Suprapubic skin (tissue), 4 donors: ENCODE measurements at places on chromosomes 5 and 9.
A peak's percentile ranks its signal among the peaks of the same experiment; 100 is the strongest.

DNA sequence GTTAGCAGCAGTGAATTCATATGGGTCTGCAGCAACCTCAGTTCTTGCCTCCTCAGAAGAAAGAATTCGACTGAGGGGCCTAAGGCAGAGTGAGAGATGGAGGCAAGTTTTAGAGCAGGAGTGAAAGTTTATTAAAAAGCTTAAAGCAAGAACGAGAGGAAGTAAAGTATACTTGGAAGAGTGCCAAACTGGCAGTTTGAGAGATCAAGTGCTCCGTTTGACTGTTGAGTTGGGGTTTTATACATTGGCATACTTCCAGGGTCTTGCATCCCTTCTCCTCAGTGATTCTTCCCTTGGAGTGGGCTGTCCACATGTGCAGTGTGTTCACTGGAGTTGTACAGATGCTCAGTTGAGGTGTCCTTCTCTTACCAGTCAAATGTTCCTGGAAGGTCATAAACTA, 203.6 kb downstream of the SPATA31D1 start:
- no peak for DNase-seq

GRCh38 chr5:78473751-78474150, 113.3 kb downstream of the SCAMP1 start:
- no peak for DNase-seq

- no peak for DNase-seq
Observed at GRCh38 chr5:1164696-1165630, 36.4 kb upstream of the SLC6A19 start.

- no peak for DNase-seq
Observed at GRCh38 chr9:10686943-10687342, 74.1 kb upstream of the PTPRD start.

- no peak for DNase-seq
Observed at GRCh38 chr5:109076741-109077140, 329.0 kb downstream of the FER start.

DNA sequence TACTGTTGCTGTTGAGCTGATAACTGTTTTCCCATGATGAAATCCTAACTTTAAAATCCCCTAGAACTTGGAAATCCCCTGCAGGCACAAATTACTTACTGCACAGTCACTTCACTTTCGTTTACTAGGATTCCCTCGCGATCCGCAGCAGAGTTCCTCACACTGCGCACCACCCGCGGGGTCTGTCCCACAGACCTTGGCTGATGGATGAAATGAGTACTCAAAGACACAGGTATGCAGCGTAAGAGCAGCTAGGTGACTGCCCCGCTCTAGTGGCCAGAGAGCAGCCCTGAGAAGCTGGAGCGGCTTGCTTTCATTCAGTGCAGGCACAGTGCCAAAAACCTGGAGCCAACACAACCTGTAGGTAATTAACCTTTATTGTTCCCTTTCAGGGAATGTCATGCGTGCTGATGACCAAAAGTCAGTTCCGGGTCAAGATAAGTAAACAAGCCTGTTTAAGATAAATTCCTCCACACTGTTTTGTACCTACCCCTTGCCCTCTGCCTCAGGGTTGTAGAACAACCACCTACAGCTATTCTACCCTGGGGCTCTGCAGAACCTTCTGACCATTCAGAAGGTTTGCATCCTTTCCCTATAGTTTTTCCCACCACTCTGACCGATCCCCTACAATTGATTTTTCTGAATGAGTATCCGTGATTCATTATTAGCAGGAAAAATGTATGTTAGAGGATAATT, 191.2 kb downstream of the CDH9 start:
- no peak for DNase-seq

DNA sequence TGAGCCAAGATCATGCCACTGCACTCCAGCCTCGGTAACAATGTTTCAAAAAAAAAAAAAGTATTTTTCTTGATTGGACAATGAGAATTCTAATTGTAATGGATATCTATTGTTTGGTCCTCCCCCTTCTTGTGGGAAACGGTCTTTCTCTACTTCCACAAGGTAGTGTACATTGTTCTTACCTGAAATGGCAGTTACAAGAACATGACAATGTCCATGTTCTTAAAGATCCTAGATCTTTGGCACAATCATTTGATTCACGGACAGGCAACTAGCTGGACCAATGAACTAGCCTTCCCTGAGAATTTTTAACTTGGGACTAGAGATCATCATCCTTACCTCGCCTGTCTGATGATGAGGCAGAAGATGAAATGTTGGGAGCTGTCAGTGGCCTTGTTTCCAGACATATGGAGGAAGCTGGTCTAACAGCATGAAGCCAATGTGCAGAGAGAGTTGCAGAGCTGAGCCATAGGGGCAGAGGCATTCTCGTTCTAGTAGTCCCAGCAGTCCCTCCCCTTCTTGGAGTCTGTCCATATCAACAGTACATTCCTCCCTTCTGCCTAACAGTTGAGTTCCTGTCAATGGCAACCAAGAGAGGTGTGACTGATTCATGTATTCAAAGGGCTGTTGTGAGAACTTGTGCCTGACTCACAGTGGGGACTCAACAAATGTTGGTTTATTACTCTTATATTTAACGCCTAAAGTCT, 2.1 kb upstream of the MARCHF6 start:
- DNase-seq, result no peak

DNA sequence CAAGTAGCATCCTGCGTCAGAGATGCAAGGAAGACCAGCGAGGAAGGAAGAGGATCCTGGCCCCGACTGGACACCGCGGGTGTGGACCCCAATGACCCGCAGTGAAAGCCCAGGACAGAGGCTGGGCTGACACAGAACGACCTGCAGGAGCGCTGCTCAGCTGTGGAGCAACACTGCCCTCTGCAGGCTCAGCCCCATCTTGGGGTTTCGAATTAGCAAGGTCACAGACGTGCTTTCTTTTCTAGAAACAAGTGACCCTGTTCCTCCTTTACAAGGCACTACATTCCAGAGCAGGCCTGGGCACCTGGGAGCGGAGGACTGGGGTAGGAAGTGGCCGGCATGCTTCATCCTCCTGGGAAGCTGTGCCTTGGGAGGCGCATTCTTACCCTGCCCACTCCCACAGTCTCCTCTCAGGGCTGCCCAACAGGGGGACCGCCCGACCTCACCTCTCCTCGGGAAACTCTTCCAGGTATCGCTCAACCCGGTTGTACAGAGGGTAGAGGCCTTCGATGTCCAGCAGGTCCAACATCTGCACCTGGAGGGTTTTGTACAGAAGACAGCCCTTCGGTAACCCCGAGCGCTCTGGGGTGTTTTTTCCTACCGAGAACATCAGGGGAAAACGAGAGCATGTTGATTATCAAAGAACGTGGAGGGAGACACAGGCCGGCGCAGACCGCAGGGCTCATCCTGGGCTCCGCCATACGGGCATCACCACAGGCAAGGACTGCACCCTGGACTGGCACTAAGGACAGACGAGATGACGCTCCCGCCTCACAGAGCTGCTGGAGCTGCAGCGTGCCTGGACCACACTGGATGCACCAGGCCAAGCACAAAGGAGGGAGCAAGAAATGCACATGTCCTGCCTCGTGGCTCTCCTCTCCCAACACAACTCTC, 35.0 kb downstream of the IPPK start:
- no peak for DNase-seq

DNA sequence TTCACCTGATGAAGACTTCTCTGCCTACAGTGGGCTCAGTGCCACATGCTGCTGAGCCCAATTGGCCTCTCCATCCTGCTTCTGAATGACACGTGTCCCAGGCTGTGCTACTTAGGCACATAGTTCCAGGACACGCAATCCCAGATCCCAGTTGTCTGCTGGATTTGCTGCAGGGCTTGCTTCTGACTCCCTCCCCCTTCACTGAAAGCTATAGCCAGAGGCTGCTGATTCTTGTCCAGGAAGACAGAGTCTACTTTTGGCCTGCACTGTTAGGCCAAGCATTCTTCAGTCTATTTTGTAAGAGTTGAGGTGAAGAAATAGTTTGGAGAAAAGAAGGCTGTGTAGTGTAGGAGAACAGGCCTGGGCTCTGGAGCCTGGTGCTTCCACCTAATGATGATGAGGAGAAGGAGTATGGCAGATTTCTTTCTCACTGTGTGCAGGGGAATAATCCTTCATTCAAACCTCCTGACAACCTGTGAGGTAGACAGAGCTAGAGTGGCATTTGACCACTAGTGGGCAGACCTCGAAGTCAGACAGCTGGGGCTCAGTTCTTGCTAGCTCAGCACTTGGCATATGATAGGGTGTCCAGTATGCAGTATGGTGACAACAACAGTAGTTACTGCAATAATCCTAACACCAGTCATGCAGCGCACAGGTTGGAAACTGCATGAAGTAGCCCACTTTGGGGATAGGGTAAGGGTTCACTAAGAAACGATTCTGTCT, 19.5 kb upstream of the ASPN start:
- no peak for DNase-seq

DNA sequence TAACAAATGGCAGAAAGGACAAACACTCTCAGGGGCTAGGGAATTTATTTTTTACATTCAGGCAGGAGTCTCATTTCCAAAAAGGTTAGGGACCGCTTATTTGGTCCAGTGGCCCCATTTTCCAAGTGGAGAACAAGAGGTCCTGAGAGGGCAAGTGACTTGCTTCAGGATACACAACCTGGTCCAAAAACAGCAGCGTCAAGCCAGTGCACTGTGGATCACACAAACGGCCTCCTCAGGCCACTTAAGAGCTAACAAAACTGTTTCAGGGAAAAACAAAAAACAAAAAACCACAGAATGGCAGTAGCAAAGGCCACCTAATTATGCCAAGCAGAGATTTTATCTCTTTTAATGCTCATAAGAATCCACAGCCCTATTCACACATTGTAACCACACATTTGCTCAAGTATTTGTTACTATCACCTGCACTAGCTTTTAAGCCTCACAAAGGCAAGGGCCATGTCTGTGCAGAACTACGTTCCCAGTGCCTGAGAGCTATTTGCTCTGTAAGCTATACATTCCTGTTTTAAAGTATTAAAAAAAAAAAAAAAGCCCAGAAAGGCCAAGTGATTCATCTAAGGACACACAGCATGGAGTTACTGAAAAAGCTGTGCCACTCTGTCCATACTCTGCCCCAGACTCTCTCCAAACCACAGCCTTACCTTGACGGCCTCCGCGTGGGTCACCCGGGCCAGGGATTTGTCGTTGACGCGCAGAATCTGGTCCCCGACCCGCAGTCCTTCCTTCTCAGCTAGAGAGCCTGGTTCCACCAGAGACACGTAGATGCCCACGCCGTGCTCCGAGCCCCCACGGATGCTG, 1.5 kb downstream of the WHRN start:
- DNase-seq, result no peak

GRCh38 chr5:464446-464842, 21.5 kb downstream of the EXOC3 start:
- DNase-seq, result peak; percentile 59

GRCh38 chr9:106862110-106862820, 701 bp upstream of the ZNF462 start:
- no peak for DNase-seq

- DNase-seq, result no peak
Observed at GRCh38 chr5:10401498-10401897, 40.2 kb upstream of the ROPN1L start.

- DNase-seq, result no peak
Observed at GRCh38 chr5:91332267-91333045, 50.7 kb downstream of the ARRDC3 start.

- no peak for DNase-seq
Observed at GRCh38 chr5:36939969-36940858, 63.6 kb downstream of the NIPBL start.

GRCh38 chr5:178340187-178340586, 107.6 kb upstream of the PHYKPL start:
- DNase-seq, result no peak

DNA sequence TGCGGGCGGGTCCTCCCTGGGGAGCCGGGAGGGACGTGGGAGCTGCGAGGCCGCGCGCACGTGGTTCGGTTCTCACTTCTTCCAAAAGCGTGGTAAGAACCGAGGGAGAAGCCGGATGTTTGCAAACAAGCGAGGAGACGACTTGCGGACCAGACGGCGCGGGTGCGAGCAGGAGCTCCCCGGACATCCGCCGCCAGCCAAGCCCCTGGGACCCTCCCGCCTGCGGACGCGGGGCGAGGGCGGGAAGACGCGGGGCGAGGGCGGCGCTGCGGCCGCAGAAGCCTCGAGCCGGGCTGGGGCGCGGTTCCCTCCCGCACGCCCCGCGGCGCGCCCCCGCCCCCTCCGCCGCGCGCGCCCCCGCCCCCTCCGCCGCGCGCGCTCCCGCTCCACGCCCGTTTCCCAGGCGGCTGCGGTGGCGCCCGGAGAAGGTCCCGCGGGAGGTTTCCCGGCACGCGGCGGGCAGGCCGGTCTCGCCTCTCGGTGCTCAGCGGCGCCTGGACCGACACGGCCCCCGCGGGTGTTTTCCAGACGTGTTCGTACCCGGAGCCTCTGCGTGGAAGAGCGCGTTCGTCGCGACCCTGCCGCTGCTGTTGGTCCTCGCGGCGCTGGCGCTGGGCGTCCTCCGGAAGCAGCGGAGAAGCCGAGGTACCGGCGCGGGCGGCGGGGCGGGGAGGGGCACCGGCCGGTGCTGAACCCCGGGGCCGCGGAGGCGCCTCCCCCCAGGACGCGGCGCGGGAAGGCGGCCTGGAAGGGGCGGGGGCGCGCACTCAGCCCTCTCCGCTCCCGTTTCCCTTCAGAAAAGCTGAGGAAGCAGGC, 12.8 kb downstream of the BTNL9 start:
- DNase-seq, result no peak

DNA sequence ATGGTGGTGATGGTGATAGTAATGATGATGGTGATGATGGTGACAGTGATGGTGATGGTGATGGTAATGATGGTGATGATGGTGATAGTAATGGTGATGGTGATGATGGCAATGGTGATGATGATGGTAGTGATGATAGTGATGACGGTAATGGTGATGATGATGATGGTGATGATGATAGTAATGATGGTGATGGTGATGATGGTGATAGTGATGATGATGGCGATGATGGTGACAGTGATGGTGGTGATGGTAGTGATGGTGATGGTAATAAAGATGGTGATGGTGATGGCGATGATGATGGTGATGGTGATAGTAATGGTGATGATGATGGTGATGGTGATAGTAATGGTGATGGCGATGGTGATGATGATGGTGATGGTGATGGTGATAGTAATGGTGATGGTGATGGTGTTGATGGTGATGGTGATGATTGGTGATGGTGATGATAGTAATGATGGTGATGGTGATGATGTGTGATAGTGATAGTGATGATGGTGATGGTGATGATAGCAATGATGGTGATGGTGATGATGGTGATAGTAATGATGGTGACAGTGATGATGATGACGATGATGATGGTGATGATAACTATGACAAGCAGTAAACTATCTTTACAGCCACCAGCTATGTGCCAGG, 38.6 kb downstream of the PHF2 start:
- DNase-seq, result no peak
